ENCODE measurements at places on chromosomes 7 and 10.
A peak's percentile ranks its signal among the peaks of the same experiment; 100 is the strongest.

DNA sequence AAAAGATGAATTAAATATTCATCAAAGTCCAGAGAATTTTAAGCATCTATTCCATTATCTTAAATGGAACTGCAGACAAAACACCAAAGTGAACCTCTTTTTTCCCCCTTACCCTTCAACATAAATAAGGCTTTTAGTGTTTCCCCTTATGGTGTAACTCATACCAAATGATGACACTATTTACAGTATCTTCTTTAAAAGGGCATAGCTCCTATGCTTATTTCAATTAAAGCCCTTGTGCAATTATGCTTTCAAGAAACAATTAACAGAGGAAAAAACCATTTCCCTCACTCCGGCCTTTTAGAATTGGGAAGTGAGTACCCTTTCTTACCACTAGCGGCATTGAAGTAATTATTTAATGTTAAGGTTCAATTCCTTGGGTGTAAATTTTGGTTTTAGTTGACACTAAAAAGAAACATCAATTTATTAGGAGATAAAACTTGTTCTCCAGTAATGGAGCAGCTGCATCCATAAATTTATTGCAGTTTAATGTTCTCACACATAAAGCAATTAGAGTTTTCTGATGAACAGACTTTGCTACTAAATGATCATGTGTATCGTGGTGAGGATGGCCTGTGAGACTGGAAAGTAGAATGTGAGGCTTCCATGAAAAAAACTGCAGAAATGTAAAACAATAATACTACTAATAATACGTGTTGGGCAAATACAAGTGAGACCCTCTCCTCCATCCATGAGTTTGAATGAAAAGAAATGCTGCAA is 661.3 kb downstream of the PARD3 start:
- no peak for DNase-seq

DNA sequence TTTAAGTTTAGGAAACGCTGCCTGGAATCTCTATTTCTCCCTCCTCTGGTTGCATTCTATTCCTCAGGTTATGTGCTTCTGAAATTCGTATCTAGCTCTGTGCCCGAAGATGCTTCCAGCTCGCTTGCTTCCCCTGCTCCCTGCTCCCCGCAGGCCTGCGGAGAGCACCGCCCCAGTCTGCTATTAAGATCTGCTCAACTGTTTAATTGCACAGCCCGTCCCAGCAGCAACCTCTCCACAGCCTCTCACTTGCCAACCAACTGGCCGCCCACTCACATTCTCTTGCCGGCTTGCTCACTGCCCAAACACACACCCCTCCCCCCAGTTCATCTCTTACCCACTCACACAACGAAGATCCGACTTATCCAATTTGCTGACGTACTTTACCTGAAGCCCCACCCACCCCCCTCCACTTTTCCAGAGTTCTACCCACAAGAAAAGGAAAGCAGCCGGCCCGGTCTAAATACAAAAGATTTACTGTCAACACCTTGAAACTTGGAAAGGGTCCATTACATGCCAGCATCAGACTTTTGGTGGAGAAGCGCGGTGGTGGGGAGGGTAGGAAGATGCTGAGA is 167.3 kb upstream of the KLF14 start:
- DNase-seq, result peak; percentile 87

DNA sequence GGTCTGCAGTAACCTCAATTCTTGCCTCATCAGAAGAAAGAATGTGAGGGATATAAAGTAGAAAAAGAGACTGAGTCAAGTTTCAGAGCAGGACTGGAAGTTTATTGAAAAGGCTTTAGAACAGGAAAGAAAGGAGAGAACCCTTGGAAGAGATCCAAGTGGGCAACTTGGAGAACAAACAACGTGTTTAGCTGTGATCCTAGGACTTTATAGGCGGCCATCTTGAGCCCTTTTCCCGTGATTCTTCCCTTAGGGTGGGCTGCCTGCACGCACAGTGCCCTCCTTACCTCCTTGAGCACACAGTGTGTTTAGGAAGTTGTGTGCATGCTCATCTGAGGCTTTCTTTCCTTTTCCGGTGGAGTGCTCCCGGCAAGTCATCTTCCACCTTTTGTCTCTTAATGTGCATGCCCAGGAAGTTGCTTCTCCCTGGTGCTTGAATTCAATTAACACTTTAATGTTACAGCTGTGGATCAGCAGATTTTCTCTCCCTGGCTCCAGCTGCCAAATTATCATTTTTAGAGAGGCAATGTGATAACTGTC is 59.8 kb downstream of the ENTPD1 start:
- DNase-seq, result no peak

DNA sequence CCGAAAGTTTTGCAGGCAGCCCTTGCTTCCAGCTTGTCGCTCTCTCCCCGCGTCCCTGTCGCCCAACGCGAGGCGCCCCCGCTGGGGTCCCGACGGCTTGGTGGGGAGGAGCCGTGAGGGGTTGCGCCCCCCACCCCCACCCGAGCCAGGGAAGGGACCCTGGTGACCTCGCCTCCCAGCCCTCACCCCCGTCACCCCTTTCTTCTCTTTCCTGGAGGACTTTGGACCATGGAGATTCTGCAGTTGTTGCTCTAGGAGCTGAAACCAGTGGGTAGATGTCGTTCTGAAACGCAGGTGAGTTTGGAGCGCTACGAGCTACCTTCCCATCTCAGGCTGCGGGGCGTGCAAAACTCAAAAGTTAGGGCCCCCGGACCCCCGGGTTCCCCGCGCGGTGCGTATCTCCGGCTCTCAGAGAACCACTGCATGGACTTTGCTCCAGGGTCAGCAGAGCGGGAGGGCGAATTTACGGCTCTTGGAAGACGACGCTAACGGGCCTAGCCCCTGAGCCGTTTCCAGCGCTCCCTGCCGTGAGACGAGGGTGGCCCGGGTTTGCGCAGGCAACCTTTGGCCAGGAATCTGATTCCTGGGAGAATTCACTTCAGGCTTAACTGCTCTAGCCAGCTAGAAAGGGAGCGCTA is 684 bp upstream of the ATXN7L1 start:
- peak; percentile 44 for DNase-seq

DNA sequence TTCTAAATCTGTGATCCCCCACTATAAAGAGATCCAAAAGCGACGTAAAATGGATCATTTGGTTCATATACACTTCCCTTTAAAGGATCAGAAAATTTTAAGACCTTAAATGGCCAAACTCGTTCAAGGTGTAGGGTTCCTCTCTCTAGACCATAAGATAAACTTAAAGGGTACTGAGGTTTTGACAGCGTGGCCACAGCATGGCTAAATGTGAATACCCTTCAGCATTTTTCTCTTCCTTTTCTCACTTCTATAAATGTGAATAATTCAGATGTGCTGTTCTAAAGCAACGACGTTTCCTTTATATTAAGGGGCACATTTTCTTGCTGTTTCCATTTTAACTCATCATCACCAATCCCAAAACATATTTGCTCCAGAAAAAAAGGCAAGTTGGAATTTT is 5.2 kb downstream of the ZCWPW1 start:
- no peak for DNase-seq

- no peak for DNase-seq
These were observed 125.2 kb downstream of the CCDC3 start for GRCh38 chr10:12876266-12876665.

DNA sequence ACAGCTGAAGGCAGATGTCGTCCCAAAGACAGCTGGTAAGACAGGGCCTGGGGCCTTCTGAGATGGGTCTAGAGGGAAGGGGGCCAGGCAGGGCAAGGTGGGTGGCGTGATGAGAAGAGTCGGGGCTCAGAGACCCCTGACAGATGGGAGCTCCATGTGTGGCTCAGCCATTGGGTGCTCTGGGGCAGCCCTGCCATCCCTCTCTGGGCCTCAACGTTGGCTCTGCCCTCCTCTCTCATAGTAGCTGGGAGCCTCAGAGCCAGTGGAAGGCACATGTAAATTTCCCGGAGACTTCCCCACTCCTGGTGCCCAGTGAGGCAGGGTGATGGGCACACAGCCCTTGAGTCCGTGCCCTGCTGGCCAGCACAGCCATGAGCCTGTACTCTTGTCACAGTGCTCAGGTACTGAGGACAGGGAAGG is 1.8 kb downstream of the PPIF start:
- DNase-seq, result no peak

DNA sequence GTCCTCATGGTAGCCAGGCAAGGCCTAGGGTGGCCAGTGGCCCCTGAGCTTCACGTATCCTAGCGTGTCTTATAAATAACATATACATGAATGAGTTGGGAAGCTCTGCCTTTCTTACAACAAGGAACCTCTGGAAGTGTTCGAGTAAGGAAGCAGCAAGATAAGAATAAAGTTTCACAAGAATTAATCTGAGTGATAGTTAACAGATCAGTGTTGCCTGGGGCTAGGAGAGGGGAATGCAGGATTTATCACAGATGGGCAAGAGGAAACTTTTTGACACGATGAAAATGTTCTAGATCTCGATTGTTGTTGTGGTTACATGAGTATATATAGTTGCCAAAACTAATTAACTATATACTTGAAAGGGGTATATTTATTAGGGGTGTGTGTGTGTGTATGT is 74.2 kb downstream of the TSPAN12 start:
- DNase-seq, result no peak

DNA sequence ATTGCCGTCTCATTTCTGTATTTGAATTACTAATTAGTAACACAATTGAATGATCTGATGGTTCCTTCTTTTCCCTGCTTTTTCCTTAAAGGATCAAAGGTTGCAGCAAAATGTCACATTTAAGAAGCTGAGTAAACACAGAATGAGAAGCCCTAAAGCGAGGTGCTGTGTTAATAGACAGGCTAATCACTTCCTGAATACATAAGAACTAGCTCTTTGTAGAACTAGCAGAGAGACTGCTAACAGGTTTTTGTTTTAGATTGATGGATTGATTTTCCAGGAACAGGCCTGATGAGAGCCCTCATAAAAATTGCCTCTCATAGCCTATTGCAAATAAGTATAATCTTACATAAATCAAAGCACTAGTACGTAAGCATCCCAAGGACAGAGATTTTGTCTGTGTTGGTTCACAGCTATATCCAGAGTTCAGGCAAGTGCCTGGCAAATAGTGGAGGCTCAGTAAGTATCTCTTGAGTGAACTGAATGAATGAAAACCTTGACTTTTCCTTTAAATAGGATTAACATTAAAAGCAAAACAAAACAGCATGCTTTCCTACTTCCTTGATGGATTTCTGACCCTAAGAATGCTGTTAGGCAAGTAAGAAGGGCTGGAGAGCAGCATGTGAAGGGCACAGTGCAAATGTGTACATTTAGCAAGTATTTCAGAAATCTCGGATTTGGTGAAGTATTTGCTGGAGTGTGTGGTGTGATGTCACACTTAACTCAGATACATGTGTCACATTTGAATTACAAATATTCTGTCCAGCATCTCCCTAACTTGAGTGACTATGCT is 3.3 kb downstream of the TMEM229A start:
- no peak for DNase-seq

DNA sequence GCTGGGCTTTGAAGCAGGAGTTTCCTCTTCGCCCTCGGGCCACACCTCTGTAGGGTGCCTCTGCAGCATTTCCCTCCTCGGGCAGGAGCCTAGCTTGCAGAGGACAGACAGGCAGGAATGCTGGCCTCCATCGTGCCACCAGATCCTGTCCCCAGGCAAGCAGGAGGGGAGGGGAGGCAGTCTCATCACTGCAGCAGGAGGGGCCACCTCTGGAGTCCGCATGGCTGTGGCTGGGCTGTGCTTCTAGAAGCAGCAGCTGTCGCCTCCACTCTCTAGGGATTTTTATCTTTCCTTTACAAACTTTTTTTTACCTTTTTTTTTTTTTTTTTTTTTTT is 181.4 kb downstream of the CUX1 start:
- no peak for DNase-seq

DNA sequence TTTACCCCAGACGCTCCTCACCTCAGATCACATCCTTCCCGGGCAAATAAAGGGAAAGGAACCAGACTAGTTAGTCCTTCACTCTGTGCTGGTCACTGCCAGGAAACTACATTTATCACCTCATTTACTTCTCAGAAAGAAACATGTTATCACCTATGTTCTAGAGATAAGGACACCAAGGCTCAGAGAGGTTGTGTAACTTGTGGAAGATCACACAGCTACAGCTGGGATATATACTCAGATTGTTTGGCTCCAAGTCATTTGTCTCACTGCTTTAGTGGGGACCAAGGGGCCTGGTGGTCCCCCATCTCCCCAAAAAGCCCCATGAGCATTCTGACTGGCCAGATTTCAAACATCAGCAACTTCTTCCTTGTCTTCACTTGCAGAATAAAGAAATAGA is 17.5 kb upstream of the BTBD16 start:
- DNase-seq, result no peak

- no peak for DNase-seq
These were observed 12.8 kb upstream of the FFAR4 start for GRCh38 chr10:93553482-93554315.

DNA sequence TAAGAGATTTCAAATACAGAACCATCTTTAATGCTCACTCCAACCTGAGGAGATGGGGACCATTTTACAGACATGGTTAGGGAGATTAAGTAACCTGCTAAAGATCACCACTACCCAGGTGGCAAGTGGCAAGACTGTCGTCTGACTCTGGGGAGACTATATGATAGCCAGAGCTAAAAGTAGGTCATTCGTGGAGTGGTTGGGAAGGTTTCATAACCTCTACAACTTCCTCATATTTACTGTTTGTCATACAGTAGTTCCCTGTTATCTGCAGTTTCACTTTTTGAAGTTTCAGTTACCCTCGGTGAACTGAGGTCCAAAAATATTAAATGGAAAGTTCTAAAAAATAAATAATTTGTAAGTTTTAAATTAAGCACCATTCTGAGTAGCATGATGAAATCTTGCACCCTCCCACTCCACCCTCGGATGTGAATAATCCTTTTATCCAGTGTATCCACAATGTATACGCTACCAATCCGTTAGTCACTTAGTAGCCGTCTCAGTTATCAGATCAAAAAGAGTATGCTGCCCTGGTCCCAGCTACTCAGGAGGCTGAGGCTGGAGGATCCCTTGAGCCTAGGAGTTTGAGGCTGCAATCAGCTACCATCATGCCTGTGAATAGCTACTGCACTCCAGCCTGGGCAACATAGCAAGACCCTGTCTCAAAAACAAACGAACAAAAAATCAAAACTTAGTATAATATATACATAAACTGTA is 14.9 kb upstream of the LGI1 start:
- no peak for DNase-seq

DNA sequence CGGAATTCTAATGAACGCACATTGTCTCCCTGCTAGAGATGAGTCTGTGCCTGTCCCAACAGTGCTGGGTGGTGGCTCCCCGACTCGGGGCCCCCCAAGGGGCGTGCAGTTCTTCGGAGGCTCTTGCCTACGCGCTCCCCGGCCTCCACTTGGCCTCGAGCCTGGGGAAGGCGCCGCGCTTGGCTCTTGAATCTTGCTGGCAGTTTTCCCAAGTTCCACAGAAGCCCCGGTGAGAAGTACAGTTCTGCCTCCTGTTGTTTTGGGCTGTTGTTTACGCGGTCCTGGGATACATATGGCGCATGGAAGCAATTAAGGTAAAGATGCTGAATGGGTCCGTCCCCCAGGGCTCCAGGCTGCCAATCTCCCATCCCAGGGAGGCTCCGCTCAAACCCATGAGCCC is 32.6 kb upstream of the UNCX start:
- no peak for DNase-seq

GRCh38 chr7:4072161-4072925 is 609.8 kb upstream of the FOXK1 start:
- no peak for DNase-seq

- no peak for DNase-seq
These were observed 25.2 kb downstream of the RAPGEF5 start for GRCh38 chr7:22331704-22332103.

GRCh38 chr7:93736668-93737369 is 153.7 kb downstream of the TFPI2 start:
- no peak for DNase-seq
